ENCODE measurements at places on chromosomes 3 and 15.

DNA sequence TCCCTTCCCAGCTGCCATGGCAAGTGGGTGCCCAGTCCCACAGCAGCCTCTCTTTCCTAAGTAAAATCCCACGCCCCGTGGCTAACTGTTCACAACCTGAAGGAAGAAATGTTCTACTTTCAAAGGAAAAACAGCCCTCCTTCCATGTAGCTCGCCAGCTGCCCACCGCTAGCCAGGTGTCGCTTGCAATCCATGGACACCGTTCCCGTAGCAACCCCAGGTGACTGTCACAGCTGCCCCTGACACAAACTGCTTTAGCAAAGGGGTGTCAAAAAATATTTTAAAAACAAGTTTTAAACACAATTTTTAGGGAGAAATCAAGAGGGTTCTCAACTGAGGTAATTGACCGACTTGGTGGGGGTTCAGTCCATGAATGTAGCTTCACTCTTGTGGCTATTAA is 21.0 kb upstream of the CGNL1 start:
- no peak for DNase-seq

DNA sequence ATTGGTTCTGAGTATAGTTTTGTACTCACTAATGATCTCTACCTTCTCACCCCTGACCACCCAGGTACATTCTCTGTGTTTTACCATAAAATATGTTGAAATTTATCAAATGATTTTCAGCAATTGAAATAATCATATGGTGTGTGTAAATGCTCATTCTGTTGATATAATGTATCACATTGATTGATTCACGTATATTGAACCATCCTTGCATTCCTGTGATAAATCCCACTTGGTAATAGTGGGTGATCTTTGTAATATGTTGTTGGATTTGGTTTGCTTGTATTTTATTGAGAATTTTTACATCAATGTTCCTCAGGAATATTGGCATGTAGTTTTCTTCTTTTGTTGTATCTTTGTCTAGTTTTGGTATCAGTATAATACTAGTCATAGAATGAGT is 1497.6 kb downstream of the OTOL1 start:
- no peak for DNase-seq

GRCh38 chr3:155553780-155554179 is 191.1 kb downstream of the PLCH1 start:
- DNase-seq, result no peak

GRCh38 chr3:191244242-191244867 is 45.3 kb downstream of the OSTN start:
- no peak for DNase-seq

- DNase-seq, result no peak
These were observed 6.5 kb downstream of the ZNF589 start for GRCh38 chr3:48247401-48247811.
